IMR-90 (cell line): ENCODE measurements at places on chromosomes 1 and 21.
A peak's percentile ranks its signal among the peaks of the same experiment; 100 is the strongest.

DNA sequence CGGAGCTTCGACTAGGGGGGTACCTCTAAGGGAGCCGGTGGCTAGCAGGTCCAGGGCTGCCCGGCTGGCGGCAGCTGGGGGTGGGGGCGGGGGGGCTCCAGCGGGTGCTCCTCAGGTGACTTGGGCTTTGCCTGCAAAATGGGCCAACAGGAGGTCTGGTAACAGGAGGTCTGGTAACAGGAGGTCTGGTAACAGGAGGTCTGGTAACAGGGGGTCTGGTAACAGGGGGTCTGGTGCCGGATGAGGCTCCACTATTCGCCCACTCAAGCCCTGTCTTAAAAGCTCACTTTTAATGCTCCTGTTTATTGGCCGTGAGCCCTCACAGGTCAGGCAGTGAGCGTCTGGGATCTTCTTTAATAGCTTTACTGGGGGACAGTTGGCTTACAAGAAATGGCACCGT, 40.4 kb upstream of the ACTRT2 start:
- no peaks in the 10 kb centered on the region for H3K36me3 ChIP-seq
- H3K27me3 ChIP-seq: no peaks in the 10 kb centered on the region
- no peak overlapping the region for H3K27ac ChIP-seq
- DNase-seq: no peak
- no peak overlapping the region for H3K4me3 ChIP-seq
- no peaks in the 10 kb centered on the region for H3K4me1 ChIP-seq

DNA sequence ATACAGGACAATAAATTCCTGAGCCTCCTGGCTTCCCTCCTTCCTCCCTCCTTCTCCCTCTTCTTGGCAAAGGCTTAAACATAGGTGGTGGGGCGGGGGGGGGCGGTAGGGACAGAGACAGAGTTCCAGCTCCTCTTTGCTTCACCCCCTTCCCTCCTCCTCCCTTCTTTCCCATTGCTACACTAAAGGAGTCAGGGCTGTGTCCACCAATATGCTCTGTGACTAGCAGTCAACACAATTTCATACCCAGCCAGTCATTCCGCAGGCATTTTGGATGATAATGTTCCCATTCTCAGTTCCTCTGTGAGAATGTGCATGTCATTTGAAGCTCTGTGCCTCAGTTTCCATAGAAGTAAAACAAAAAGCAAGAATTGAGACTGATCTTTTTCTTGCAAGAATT, 1.7 kb downstream of the LMOD1 start:
- H3K4me3 ChIP-seq: peak overlapping the region; percentile 72
- no peaks in the 10 kb centered on the region for H3K27me3 ChIP-seq
- peak overlapping the region; percentile 0; the same call in 1 of the 2 replicates for H3K27ac ChIP-seq
- peak; percentile 21 for DNase-seq
- peaks cover 31% of the 10 kb centered on the region for H3K4me1 ChIP-seq

GRCh38 chr1:30253807-30254440, 469.5 kb downstream of the MATN1 start:
- H3K36me3 ChIP-seq: no peaks in the 10 kb centered on the region
- H3K4me3 ChIP-seq: no peak overlapping the region
- DNase-seq: no peak
- H3K4me1 ChIP-seq: no peaks in the 10 kb centered on the region

DNA sequence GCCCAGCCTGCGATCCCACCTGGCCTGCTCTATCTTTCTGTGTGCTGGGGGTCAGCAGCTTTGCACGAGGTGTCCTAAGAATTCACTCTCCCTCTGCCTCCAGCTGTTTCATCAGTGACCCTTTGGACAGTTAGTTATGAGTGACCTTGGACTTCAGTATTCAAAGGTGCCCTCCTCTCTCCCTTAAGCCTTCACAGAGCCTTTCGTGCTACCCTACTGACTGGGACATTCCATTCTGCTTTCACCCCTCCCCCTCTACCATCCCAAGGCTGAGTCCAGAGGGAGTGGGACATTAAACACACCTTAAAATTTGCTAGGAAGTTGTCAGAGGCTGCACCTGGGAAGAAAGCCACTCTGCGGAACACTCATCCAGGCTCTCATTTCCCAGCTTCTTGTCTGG, 171.9 kb downstream of the CLIC6 start:
- no peak overlapping the region for H3K27ac ChIP-seq
- H3K27me3 ChIP-seq: no peaks in the 10 kb centered on the region

DNA sequence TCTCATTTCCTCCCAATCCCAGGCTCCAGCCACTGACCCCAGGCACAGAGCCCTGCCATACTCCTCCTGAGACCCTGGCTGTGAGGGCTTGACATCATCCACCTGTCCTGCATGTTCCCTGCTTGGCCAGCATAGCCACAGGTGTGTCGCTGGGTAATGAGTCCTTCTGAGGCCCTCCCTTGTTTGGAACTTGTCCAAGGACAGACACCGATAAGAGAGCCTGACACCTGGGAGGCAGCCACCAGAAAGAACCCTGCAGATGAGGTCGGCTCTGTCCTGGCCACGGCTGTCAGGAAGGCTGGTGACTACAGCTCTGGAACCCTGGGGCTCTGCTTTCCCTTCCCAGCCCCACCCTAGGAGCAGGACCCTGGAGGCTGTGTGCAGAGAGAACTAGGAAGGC, 34.6 kb downstream of the TMEM63A start:
- H3K4me3 ChIP-seq: no peak overlapping the region
- no peak for DNase-seq
- peaks cover 3% of the 10 kb centered on the region; the same call in 1 of the 2 replicates for H3K4me1 ChIP-seq
- H3K27ac ChIP-seq: no peak overlapping the region
- H3K27me3 ChIP-seq: no peaks in the 10 kb centered on the region

- H3K4me3 ChIP-seq: peak overlapping the region; percentile 88
- H3K27ac ChIP-seq: peak overlapping the region; percentile 88
- H3K27me3 ChIP-seq: no peaks in the 10 kb centered on the region
- H3K36me3 ChIP-seq: peaks cover 15% of the 10 kb centered on the region
- H3K4me1 ChIP-seq: peaks cover 9% of the 10 kb centered on the region
These were observed 495 bp downstream of the PI4KB start for GRCh38 chr1:151326619-151327222.

- H3K4me1 ChIP-seq: peaks cover 28% of the 10 kb centered on the region
- H3K27me3 ChIP-seq: no peaks in the 10 kb centered on the region
- DNase-seq: peak; percentile 31
- H3K27ac ChIP-seq: 0 out of 2 replicates have a peak overlapping the region, but pooled peaks have one; percentile 12
- H3K4me3 ChIP-seq: no peak overlapping the region
- H3K36me3 ChIP-seq: no peaks in the 10 kb centered on the region
These were observed 73.2 kb downstream of the BCAR3 start for GRCh38 chr1:93608187-93609109.

DNA sequence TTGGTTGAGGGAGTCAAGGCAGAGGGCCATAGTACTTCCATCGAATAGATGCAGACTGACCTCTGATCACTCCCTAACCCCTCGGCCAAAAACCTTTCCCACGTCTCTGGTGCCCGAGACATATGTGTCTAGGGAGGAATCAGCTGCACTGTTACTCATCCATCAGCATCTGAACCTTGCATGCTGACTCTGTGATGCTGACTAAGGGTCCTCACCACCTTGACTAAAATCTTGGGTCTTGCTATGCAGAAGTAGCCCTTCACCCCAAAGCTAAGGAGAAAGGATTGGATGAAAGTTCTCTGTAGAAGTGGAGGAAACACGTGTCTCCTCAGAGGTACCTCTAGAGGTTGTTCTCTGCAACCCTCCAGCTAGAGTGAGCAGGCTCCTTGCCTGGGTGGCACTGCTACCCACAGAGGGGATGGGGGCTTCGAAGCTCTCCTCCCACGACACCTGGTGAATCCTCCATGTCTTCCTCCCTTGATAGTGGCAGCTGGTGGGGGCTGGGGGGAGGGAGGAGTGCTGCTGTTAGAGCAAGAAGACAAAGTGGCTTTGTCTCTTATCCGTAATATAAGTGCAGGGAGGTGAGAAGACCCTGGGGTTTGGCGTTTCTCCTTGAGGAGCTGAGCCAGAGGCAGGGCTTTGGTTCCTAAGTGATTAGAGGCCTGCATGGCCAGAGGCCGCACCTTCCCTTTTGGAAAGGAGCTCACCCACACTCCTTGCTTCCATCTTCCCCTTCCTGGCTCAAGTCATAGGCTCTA, 45.1 kb downstream of the ATP2B4 start:
- peaks cover 2% of the 10 kb centered on the region; the same call in 1 of the 2 replicates for H3K36me3 ChIP-seq
- H3K27ac ChIP-seq: peak overlapping the region; percentile 18; the same call in 1 of the 2 replicates
- peak; percentile 45 for DNase-seq
- H3K4me3 ChIP-seq: no peak overlapping the region
- H3K4me1 ChIP-seq: peaks cover 53% of the 10 kb centered on the region
- H3K27me3 ChIP-seq: no peaks in the 10 kb centered on the region

DNA sequence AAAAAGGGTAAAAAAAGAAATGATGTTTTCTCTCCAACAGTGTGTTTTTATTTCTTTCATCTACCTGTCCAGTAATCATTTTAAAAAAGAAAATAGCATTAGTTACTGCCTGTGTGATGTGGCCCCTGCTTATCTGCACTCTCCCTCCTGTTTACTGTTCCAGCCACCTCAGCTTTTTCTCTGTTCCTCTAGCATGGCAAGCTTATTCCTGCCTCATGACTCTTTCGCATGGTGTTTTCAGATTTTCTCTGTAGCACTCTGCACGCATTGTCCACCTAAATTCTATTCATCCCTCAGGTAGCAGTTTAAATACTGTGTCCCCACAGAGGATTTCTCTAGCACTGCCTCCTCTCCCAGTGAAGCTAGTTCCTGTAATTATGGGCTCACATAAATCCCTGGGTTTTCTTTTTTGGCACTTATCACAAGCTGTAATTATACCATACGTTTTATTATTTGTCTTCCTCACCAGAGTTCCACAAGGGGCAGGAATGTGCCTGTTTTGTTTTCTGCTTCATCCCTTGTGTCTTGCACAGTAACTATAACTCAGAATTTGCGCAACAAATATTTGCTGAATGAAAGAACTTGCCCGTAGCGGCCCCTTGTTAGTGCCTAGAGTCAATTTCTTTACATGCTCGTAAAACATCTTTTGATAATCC, 51.4 kb upstream of the LRIG2 start:
- H3K36me3 ChIP-seq: no peaks in the 10 kb centered on the region
- no peak overlapping the region for H3K4me3 ChIP-seq
- H3K27me3 ChIP-seq: no peaks in the 10 kb centered on the region
- DNase-seq: no peak

DNA sequence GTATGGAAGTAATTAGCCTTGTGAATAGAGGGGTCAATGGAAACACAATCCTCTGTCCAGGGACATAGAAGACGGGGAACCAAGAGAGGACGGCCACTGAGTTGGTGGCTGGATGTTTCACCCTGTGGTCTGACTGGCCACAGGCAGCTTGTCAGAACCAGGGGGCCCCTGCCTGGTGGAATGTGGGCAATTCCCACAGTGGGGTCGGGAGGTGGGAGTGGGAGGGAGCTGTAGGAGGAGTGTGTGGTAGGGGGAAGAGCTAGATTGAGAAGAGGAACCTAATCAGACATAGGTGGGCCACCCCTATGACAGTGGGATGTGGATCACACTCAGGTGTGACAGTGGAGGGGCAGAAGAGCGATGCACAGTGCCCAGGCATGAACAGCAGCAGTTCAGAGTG, 31.3 kb downstream of the TRIM62 start:
- no peak overlapping the region for H3K27ac ChIP-seq
- no peaks in the 10 kb centered on the region for H3K27me3 ChIP-seq
- no peak for DNase-seq
- H3K4me3 ChIP-seq: no peak overlapping the region
- H3K36me3 ChIP-seq: peaks cover 31% of the 10 kb centered on the region
- H3K4me1 ChIP-seq: peaks cover 5% of the 10 kb centered on the region; the same call in 1 of the 2 replicates

DNA sequence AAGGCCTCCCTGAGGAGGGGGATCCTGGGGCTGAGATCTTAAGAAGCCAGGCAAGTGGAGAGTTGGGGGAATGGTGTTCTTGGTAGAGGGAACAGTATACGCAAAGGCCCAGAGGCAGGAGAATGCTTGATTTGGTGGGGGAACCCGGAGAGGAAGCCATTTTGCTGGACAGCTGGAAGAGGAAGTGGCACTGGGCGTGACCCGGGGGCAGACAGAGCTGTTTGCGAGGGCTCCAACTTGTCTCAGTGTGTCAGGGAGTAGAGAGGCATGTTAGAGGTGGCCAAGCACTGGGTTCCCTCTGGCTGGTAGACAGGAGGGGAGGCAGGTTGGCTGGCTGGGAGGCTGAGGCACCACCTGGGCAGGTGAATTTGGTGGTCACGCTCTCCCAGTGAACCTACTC, 96.3 kb upstream of the ACTL8 start:
- no peak overlapping the region for H3K27ac ChIP-seq
- no peaks in the 10 kb centered on the region for H3K27me3 ChIP-seq
- DNase-seq: no peak
- H3K4me1 ChIP-seq: no peaks in the 10 kb centered on the region
- no peak overlapping the region for H3K4me3 ChIP-seq

GRCh38 chr1:100219883-100220282, 29.8 kb downstream of the DBT start:
- no peak overlapping the region for H3K27ac ChIP-seq
- DNase-seq: no peak
- no peaks in the 10 kb centered on the region for H3K27me3 ChIP-seq
- no peaks in the 10 kb centered on the region for H3K4me1 ChIP-seq

GRCh38 chr1:1937061-1937460, 18.0 kb upstream of the TMEM52 start:
- no peak overlapping the region for H3K4me3 ChIP-seq
- H3K27ac ChIP-seq: no peak overlapping the region
- no peak for DNase-seq
- no peaks in the 10 kb centered on the region for H3K36me3 ChIP-seq
- H3K27me3 ChIP-seq: peaks cover 13% of the 10 kb centered on the region
- no peaks in the 10 kb centered on the region for H3K4me1 ChIP-seq

DNA sequence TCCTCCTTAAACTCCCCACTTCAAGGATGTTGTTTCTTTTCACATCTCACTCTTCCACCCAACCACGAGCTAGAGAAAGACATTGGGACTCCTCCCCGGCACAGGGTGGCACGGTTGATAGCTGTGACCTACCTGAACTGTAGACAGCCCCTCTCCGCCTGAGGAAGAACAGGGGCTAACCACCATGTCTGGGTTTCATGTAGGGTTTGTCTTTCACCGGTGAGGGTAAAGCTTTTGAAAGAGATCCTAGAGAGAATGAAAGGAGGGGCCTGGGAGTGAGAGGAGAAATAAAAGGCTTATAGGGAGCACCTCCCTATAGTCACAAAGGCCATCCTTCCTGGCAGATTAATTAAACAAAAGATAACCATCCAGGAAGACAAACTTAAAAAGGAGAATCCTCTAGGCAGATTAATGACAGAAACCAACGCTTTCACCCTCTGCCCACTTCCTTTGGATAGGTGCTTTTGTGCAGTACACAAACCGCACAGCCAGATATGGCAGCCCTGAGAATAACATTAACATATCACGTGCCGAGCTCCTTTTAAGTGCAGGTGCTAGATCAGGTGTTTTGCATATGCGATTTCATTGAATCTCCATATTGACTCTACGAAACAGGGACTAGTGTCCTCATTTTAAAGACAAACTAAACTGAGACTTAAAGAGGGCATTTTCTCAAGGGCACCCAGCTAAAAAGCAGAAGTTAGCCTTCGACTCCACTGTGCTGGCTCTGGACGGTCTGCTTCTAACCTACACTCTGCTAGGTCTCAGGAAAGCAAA, 178.1 kb upstream of the RUNX1 start:
- no peaks in the 10 kb centered on the region for H3K36me3 ChIP-seq
- H3K27ac ChIP-seq: no peak overlapping the region
- H3K27me3 ChIP-seq: no peaks in the 10 kb centered on the region
- peaks cover 17% of the 10 kb centered on the region for H3K4me1 ChIP-seq
- H3K4me3 ChIP-seq: no peak overlapping the region
